ENCODE measurements at places on chromosomes 12 and 14.

DNA sequence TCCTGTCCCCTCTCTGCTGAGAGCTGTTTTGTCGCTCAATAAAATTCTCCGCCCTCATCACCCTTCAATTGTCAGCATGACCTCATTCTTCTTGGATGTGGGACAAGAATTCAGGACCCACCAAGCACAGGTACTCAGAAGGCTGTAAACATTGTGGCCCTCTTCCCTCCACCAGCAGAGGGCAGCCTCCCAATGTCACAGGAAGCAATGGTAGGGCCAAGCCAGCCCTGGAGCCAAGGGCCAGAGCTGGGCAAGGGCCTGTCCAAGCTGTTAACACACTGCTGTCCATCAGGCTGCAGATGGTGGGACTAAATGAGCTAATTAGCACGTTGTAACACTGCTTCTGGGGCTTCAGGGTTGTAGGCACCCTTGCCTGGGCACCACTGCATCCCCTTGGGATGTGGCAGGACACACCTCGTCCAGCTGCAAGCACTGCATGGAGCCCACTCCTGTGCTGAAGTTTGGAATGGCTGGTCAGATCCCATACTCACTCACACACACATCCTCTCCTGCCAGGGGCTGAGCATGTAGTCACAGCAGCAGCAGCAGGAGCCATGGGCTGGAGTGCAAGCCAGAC lies 62.7 kb upstream of the HECTD1 start:
- DNase-seq, result no peak

- no peak for DNase-seq
Measured at GRCh38 chr14:62532181-62532580, 513.1 kb downstream of the KCNH5 start.

DNA sequence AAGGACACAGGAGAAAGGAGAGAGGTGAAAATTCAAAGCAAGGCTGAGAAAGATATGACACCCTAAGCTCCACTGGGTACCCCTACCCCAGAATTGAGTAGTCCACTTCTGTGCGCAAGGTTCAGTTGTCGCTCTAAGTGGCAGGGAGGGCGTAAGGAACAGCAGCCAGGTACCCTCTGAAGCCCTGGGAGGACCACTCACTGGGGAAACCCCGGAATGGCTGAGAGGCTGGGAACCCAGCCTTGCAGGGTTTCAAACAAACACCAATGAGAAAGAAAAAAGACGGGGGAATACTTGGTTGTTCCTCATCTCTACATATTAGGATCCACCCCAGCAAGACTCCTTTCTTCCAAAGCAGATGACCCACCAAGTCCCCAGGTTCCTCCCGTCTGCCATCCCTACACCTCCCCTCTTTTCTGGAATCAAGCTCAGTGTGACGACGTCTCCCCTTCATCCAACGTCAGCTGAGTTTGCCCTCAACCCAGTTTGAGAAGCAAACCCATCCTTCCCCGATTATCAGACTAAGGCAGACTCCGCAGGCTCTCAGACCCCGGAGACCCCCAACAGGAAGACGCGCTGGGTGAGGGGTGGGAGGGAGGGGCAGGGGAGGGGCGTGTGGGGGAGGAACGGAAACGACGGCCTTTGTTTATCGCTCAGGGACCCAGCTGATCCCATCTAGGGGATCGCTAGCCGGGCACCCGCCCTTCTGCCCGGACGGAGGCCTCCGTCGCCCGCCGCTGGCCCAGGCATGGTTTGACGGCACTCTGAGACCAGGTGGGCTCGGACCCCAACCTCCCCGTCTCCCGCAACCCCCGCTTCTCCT lies 795 bp downstream of the LMBR1L start:
- no peak for DNase-seq

DNA sequence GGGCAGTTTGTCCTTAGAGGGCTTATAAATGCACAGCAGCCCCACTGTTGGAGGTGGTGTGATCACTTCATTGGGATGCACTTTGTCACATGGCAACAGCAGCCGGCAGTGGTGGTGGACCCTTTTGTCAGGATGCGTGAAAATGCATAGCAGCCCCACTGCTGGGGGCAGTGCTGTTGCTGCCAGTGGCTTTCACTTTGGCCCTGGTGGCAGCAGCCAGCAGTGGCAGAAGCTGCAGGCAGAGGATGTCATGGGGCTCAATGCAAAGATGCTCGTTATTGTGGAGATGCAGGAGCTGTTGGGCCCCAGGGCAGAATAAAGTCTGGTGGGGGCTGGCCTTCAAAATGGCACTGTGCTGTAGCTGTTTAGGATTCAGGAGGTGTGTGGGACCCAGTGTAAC lies 173.0 kb upstream of the DAAM1 start:
- DNase-seq, result no peak

GRCh38 chr12:29113101-29113500 lies 36.0 kb upstream of the FAR2 start:
- no peak for DNase-seq

All from pulmonary artery endothelial cell (primary cell).